ENCODE measurements at places on chromosomes 16 and 17.

GRCh38 chr16:84643180-84643583, 5.1 kb upstream of the KLHL36 start:
- DNase-seq, result no peak

DNA sequence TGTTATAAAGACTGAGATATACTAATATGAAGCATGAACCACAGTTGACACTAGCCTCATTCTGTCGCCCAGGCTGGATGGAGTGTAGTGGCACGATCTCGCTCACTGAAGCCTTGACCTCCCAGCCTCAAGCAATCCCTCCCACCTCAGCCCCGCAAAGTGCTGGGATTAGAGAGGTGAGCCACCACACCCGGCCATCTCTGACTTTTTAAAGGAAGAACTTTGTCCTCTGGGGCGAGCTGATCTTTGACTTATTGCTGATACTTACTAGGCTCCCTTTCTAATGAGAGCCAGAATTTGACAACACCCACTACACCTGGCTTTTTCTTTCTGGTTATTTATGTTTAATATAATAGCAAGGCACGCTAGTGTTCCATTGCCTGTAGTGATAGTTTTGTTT, 57.2 kb downstream of the CLEC16A start:
- no peak for DNase-seq

DNA sequence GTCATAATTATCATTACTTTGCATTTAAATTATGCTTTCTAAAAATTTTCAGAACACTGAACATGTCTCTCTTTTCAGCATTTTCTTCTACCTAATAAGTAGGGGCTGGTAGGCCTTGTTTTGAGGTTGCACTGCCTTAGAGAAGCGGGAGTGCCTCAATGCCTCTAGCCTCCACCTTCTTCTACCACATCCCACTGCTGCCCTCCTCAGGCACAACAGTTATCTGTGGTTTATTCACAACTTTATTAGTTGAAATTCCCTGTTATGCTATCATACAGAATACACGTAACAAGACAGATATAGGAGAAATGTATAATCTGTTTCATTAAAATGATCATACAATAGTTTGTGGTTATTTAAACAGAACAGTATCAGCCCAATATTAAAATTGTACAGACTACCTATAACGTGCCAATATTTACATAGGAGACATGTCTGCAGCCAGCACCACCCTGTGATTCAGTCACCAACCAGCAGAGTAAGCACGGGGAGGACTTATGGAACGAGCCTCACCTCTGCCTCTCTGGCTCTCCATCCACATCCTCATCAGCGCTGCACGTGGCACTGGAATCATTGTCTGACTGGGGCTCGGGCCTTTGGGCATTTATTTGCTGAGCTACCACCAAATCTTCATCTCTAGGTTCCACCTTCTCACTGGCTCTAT, 101.2 kb downstream of the TTC19 start:
- DNase-seq, result no peak

- no peak for DNase-seq
Measured at GRCh38 chr16:80689487-80689886, 114.9 kb downstream of the CDYL2 start.

GRCh38 chr17:19013226-19013625, 8.7 kb upstream of the FAM83G start:
- DNase-seq, result no peak

GRCh38 chr17:76154936-76155845, 14.1 kb upstream of the FOXJ1 start:
- DNase-seq, result no peak

DNA sequence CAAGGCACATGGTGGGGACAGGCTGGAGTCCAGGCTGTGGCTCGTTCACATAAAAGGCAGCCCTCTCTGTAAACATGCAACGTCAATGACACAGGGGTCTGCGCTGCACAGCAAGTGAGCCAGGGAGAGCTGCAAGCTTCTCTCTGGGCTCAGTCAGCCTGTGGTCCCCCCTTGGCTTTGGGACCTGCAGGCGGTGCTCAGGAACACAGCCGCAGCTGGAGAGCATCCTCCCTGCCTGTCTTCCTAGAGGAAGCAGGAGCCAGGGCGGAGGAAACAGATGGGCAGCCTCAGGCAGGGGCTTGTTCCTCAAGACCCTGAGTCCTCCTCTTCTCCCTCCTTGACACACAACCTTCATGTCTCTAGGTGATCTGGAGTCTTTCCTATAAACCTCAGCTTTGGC, 228.0 kb downstream of the C16orf78 start:
- no peak for DNase-seq

DNA sequence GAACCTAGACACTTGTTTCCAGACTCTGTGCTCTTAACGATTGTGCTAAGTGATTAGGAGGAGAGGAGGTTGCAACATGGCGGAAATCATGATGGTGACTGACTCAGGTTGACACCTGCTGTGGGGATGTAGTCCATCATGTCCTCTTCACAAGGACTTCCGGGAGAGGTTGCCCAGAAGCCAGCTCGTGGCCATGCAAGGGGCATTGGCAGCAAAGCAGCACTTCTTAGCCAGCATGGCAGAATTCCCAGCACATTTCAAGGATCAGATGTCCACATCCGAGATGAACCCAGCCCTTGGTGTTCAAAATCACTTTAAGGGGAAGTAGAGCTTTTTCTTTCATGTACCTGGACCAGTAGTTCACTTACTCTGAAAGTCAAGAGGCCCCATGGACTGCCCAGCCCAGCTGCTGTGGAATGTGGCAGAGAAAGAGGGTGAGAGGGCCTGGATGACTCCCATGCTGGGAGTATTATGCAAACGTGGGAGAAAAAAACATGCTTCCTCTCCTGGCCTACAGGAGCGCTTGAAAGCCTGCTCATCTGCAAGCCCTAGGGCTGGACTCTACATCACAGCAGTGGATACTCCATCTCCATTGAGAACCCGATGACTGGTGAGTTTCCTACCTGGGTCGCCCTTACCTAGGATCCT, 65.5 kb downstream of the IRX6 start:
- no peak for DNase-seq

DNA sequence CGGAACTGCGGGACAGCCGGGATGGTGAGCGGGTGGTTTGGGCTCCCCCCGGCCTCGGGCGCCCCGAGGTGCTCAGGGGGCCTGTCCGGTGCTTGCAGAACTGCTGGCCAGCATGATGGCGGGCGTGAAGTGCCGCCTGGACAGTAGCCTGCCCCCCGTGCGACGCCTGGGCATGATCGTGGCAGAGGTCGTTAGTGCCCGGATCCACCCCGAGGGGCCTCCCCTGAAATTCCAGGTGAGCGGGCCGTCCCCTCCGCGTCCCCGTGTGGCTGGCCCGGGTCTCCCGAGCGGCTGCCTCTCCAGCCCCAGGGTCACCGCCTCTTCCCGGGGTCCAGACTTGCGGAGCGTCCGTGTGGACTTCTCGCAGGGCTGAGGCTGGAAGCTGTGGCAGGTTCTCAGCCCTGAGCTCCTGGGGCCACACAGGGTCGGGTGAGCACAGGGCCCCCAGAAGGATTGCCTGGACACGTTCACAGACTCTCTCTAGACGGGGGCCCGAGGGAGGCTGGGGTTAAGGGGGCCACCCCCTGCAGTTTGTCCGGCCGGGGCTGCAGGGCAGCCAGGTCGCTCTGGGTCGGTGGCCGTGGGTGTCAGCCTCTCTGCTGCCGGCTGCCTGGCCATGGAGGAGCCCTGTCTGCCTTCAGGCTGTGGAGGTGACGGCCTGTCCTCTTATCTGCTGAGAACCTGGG, 7.4 kb downstream of the TELO2 start:
- no peak for DNase-seq

- DNase-seq, result no peak
Measured at GRCh38 chr17:48575066-48575582, 3.0 kb downstream of the HOXB4 start.

DNA sequence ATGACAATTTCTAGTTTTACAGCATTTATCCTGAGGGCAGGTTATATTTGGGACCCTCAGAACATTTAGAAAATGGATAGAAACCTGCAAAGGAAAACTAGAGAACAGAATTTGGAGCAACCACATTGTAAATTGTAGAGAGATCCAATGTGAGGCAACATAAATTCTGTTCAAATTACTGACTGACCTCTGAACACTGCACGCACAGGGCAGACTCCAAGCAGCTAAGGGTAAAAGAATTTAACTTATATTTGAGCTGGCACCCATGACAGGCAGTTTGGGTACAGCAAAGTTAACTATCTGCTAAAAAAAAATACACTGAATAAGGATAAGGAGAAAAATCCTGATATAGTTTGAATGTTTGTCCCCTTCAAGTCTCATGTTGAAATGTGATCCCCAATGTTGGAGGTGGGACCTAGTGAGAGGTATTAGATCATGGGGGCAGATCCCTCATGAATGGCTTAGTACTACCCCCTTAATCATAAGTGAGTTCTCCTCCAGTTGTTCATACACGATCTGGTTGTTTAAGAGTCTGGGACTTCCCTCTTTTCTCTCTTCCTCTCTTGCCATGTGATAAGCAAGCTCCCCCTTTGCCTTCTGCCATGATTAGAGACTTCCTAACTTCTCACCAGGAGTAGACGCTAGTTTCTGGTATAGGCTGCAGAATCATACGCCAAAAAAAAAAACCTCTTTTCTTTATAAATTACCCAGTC, 75.7 kb downstream of the FBXL20 start:
- no peak for DNase-seq

- DNase-seq, result no peak
Measured at GRCh38 chr17:60792250-60792898, 114.7 kb downstream of the BCAS3 start.

DNA sequence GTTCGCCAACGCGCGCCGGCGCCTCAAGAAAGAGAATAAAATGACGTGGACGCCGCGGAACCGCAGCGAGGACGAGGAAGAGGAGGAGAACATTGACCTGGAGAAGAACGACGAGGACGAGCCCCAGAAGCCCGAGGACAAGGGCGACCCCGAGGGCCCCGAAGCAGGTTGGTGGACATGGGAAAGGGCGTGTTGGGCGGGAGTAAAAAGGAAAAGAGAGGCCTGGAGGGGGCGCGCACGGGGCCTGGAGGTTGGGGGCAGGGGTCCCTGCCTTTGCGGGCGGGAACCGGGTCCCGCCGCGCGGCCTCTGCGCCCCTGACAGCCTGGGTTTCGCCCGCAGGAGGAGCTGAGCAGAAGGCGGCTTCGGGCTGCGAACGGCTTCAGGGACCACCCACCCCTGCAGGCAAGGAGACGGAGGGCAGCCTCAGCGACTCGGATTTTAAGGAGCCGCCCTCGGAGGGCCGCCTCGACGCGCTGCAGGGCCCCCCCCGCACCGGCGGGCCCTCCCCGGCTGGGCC, 2.1 kb downstream of the IRX5 start:
- DNase-seq, result no peak

GRCh38 chr17:67011527-67012175, 32.7 kb upstream of the CACNG1 start:
- no peak for DNase-seq

DNA sequence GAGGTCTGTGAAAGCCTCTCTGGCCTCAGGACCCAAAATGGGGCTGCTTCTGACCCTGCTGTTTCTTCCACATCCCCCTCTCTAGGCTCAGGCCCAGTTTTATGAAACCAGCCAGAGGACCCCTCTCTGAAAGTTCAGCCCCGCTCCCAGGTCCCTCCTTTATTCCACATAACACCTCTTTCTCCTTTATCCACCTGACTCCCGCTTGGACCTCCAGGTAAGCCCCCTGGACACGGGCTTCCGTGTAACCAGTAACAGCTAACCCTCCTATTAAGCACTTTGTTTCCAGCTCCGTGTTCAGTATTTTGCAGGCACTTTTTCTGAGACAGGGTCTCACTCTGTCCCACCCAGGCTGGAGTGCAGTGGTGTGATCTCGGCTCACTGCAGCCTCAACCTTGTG, 37.4 kb downstream of the PSME3IP1 start:
- DNase-seq, result no peak

- DNase-seq, result no peak
Measured at GRCh38 chr17:15482476-15482875, 15.1 kb upstream of the CDRT4 start.

GRCh38 chr16:53159781-53160436, 105.1 kb downstream of the CHD9 start:
- no peak for DNase-seq

DNA sequence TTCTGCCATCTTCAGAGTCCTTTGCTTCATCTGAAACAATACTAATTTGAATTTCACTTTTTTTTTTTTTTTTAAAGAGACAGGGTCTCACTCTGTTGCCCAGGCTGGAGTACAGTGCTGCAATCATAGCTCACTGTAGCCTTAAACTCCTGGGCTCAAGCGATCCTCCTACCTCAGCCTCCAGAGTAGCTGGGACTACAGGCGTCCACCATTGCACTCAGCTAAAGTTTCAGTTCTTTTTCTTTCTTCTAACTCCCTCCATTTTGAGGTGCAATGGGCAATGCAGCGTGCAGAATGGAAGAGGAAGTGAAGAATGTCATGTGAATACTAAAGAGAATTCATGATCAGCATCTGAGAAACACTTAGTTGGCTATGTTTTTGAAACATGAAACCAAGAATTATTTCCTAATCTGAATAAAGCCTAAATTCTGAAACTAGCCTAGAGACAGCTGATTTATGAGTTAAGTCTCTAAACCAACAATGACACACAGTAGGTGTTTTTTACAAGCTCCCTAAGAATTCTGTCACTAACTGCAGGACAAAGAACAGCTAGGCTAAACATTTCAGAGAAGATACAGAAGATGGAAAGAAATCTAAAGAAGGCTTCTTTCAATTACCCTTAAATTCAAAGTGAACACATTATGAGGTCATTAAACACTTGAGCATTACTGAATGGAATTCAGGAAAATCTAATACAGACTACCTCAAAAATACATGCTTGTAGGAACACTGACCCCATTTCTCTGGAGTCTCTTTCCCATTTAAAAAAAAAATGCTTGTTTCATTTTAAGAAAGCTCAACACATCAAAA, 21.0 kb downstream of the SNN start:
- DNase-seq, result no peak

GRCh38 chr17:50204431-50204830, 3.0 kb upstream of the COL1A1 start:
- DNase-seq, result no peak

- no peak for DNase-seq
Measured at GRCh38 chr17:51289696-51290111, 29.4 kb downstream of the UTP18 start.

- DNase-seq, result no peak
Measured at GRCh38 chr17:979212-979538, 401 bp downstream of the NXN start.

GRCh38 chr17:49522357-49522890, 27.3 kb downstream of the NGFR start:
- DNase-seq, result no peak

DNA sequence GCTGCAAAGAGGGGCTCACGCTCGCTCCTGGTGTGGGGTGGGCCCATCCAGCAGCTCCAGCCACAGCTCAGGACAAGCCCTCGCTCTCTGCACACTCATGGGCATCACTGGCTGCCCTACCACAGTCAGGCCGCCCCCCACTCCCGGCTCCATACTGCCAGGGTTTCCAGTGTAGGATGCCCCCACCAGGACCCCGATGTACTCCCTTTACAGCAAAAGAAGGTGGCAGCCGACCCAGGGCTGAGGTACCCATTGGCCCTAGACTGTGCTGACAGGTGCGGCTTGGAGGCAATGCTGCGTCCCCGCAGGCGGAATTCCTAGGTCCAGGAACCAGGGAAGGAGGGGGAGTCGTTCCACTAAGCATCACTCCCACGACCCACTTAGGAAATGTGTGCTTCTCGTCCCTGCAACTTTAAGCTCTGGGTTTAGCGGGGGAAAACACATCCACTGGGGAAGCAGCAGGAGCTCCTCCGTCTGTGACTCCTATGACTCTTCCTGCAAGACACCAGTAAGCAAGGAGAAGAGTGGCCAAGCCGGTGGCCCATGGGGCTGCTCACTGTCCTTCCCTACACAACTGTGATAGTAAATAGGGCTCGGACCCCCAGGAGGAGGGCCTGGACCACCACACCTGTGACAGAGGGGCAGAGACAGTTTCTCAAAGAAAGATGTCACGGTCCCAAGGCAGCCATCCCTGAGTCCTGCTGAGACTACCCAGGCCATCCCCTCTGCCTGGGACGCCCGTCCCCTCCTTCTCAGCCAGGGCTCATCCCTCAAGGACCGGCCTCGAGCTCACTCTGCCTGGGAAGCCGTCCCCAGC, 13.1 kb downstream of the CORO7 start:
- DNase-seq, result no peak

All from T-helper 2 cell (primary cell).